Left hindlimb (tissue), 1 donor: ENCODE measurements at places on chromosomes 4 and X.
A peak's percentile ranks its signal among the peaks of the same experiment; 100 is the strongest.

DNA sequence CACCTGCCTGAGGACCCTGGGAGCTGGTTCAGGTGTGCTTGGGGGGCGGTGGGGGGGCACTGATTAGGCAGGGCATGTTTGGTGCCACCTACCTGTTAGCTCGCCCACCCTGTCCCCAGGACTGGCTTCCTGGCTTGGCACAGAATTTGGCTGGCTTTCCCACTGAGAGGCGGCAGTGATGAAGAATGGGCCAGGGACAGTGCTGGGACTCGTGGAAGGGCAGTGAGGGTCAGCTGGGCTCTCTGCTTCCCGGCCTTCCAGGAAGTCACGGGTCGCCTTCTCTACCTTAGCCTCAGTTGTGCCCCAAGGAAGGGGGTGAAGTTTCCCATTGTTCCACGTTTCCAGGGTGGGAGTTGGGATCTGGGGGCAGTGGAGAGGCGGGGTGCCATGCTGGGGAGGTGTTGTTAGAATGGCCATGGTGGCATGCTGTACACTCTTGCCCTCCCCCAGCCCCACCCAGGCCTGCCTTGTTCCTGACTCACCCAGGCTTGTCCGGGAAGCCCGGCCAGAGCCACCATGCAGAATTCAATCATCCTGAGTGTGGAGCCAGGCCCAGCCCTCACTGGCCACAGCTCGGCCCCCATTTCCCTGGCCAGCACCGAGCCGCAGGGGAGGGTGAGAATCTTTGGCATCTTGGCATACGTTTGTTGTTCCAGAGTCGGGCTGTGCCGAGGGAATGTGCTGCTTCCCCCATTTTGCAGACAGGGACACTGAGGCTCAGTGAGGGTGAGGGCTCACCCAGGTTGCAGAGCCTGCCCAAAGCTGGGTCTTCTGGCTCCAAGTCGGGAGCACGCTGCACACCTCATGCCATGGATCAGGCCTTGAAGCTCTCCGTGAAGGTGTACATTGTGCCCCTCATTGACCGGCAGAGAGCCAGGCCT, 21.9 kb upstream of the GPR78 start:
- DNase-seq, result no peak

DNA sequence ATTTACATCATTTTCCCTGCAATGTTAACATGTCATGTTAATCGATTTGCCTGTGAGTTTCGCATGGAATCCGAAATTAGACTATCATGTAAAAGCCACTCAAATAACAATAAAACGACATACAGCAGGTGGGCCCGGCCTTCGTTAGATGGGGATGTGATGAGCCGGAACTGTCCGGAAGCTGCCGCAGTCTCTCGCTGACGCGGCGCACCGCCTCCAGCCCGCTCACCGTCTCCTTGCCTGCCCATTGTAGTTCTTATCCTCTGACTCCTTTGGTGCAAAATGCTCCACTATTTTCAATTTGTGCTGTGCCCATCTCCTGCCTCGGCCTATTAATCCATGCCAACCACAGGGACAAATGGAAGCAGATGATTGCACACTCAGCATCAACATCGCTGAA, 877.5 kb upstream of the TENM3 start:
- DNase-seq, result no peak

- no peak for DNase-seq
These were observed 8.1 kb upstream of the DKK2 start for GRCh38 chr4:107044170-107044569.

DNA sequence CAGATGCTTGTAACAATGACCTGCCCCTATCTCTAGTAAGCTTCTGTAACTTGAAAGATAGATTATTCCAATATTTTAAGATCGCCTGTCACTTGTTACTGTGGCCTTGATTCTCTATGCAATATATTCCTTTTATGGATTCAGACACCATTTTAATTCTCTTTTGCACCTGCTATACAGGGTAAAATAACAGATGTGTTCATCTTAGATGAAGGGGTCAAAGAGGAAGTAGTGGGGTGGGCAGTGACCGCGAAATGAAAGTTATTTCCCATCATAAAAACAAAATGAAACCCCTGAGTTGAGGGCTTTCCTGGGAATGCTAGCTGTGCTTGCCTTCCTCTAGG, 175.9 kb downstream of the TSPAN5 start:
- DNase-seq, result no peak

- DNase-seq, result no peak
These were observed 785.3 kb downstream of the ADGRL3 start for GRCh38 chr4:61985426-61985825.

GRCh38 chr4:55458611-55459010, 62.9 kb downstream of the TMEM165 start:
- DNase-seq, result no peak

- no peak for DNase-seq
These were observed 51.8 kb downstream of the STX18 start for GRCh38 chr4:4490041-4490440.

DNA sequence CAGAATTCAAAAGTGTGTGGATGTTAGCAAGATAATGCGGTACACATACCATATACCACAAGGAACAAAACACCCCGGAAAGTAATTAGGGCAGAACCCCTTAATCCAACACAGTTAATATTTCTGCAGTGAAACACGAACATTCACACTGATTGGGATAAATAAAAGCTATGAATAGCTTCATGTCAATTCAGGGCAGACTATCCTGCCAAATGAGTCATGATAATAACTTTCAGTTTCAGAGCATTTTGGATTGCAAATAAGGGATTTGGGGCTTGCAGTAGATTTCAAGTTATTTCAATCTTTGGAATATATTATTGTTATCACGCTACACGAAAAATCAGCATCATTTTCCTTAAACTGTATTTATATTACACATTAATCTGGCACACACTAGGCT, 24.3 kb downstream of the IRF2 start:
- no peak for DNase-seq

DNA sequence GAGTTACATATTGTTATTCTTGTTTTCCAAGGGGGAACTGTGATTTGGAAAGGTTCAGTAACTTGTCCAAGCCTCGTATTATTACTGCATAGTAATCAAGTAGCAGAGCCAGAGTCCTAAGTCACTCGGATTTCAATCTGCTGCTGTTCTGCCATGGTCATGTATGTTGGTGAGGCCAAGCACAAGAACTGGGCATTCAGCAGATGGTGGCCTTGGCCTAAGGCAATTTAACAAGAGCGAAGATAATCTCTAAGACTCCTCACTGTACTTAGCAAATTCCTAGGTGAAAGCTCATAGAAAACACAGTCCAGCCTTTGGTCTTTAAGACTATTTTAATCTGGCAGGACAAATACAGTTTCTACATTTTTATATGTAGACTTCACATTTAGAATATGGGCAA, 64.8 kb downstream of the NDST3 start:
- DNase-seq, result no peak

GRCh38 chrX:71492231-71493065, 40.5 kb upstream of the OGT start:
- peak; percentile 47 for DNase-seq

DNA sequence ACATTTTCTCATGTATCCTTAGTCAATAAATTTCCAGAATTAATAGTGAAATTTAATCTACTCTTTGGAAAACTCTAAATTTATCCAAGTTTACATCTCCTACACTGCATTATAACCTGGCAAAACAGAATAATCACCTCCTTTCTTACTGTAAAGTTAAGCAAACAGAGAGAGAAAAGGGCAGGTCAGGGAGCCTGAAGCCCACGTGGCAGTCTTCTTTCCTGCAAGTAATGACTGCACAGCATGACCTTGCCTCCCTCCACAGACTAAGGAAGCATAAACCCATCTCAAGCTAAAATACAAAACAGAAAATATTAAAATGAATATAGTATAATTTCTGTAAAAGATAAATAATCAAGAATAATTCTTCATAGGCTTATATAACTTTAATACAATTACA, 1153.0 kb downstream of the C4orf33 start:
- no peak for DNase-seq

- no peak for DNase-seq
These were observed 21.0 kb upstream of the TMSB15B start for GRCh38 chrX:103941201-103941975.

GRCh38 chr4:71217688-71218087, 121.1 kb upstream of the SLC4A4 start:
- no peak for DNase-seq

DNA sequence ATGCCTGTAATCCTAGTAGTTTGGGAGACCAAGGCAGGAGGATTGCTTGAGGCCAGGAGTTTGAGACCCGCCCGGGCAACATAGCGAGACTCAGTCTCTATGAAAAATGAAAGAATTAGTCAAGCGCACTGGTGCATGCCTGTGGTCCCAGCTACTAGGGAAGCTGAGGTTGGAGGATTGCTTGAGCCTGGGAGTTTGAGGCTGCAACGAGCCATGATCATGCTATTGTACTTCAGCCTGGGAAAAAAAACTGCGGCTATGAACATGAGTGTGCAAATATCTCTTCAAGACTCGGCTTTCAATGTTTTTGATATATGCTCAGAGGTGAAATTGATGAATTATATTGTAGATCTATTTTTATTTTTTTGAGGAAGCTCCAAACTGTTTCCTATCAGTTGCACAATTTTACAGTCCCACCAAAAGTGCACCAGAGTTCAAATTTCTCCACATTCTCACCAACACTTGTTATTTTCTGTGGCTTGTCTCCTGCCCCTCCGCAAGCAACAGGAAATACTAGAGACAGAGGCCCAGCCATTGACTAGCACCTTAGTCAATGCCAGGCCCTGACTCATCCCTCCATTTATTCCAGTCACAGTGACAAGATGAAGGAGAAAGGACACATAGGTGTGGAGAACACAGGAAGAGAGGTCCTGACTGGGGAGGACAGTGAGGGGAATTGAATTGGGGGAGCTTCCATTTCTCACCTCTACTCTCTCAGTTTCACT, 33.1 kb upstream of the ZNF41 start:
- no peak for DNase-seq

GRCh38 chrX:125175991-125176584, 143.6 kb upstream of the TEX13C start:
- no peak for DNase-seq

DNA sequence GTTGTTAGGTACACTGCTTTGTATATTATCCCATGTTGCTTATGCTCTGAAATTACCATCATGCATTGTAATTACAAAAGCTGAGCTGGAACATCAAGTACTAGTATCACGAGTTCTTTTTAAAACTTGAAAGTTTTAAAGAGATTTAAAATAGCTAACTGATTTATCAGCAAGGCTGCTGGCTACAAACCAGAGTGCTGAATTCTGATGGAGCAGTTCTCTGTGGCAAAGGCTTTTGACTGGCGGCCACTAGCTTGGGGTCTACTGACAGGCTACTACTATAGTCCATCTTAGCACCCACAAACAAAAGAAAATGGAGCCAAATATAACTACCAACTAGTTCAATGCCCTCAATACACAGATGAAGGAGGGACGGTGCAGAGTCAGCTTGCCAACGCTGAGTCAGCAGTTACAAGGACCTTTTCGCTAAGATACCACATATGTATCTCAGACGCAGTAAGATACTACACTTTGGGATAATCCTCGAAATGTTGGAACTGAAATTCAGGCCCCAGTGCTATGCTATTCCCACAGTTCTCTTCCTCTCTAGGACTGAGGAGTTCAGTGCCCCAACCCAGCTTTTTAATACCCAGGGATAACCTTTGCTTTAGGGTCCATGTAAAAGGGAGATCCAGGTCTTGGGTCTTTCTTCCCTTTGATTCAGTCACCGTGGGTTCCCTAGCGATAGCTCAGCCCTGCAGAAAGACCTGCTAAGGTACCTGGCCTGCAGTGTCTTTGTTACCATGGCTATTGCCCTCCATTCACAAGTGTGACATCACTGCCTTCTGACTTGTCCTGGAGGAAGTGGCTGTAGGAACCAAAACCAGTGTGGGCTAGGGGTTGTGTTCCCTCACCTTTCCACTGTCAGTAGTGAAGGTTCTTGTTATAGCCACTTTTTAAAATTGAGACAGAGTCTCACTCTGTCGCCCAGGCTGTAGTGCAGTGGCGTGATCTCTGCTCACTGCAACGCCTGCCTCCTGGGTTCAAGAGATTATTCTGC, 22.8 kb downstream of the MFAP3L start:
- DNase-seq, result no peak

DNA sequence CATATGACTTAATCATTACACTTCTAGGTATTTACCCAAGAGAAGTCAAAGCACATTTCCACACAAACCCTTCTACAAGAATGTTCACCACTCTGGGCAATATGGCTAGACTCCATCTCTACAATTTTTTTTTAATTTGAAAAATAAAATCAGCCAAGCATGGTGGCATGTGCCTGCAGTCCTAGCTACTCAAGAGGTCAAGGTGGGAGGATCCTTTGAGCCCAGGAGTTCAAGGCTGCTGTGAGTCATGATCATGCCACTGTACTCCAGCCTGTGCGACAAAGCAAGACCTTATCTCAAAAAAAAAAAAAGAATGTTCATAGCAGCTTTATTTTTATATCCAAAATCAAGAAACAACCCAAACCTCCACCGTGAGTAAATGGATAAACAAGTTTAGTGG, 70.3 kb upstream of the MBNL3 start:
- no peak for DNase-seq

DNA sequence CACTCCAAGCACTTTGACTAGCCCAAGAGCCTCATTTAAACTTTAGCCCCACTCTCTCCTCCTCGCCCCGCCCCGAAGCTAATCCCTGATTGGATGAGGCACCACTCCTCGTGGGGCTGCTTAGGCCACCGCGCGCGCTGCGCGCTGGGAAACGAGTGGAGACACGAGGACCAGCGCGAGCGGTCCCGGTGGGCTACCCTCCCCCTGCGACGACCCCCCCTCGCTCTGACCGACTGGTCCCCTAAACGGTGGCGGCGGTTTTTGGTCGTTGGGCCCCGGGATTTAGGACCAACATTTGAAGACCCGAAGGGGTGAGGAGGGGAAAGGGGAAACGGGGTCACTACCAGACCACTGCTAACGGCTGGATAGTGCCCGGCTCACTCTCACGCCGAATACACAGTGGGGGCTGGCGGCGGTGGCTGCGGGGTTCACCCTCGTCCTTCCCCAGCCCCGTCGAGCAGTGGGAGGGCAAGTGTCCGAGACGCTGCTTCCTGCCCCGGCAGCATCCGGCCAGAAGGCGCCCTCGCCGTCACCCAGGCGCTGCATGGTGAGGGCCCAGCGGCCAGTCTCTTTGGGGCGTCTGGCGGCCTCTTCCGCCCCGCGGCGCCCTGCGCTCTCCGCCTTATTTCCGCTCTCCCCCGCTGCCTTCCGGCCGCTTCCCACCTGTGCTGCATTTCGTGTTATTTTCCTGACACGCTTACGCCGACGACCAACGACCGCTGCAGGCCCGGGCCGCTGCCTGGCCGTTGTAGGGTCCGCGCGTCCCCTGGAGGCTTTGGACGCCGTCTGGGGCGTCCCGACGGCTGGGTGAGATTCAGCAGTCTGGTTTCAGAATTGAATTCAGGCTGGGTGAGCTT, at the start of gene RBM46:
RBM46 (plus strand) TSS at position 147 of the 857 bp plus-strand sequence. CDS start 15,481 bp downstream, outside the sequence.
- DNase-seq, result no peak

DNA sequence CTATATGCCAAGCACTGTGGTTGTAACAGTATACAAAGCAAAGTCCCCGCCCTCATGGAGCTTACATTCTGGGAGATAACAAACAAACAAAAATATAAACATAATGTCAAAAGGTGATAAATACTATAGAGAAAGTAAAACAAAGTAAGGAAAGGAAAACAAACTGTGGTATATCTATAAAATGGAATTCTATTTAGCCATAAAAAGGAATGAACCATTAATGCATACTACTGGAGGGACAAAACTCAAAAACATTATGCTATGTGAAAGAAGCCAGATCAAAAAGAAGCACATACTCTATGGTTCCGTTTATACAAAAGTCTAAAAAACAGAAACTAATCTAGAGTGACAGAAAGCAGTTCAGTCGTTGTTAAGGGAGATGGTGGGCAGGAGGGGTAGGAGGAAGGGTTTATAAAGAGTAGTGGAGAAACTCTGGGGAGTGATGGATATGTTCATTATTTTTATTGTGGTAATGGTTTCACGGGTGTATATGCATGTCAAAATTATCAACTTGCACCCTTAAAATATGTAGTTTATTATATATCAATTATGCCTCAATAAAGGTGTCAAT, 31.5 kb downstream of the GPC3 start:
- no peak for DNase-seq
